ENCODE measurements at places on chromosomes 5 and 9.

GRCh38 chr5:138610918-138611677 lies 35.9 kb upstream of the HSPA9 start:
- DNase-seq: no peak

DNA sequence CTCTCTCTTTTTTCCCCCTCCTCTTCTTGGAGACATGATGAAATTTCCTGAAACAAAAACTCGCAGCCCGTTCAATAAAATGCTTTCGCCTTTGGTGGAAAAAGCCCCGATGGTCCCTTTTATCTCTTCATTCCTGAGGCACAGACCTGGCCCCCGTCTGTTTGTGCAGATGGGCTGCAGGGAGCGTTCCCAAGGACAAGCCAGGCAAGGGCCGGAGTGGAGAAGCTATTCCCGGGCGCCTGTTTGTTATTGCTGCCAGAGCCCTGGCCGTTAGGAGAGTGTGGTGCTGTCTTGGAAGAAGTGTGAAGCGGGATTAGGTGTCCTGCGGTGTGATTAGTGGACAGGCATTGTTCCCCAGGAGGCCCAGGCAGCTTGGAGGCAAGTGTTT lies 71.9 kb downstream of the SMIM23 start:
- no peak for DNase-seq

- no peak for DNase-seq
These were observed 74.2 kb upstream of the SPOCK1 start for GRCh38 chr5:137573376-137573775.

DNA sequence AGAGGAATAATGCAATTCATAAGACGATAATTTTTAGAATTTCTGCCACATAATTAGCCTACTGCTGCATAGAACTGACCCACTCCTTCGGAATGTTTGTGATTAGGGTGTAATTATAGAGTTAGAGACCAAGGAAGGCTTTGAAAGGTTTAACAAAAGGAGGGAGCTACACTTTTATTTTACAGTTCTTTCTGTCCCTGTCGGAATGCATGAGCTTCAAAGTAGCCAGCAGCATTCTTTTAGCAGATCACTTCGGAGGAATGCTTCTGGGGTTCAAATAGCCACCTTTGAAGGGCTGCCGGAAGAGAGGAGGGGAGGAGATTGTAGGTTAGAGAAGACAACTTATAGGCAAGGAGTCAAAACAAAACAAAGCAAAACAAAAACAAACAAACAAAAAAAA lies 168.1 kb downstream of the GRIA1 start:
- no peak for DNase-seq

GRCh38 chr5:13746026-13746425 lies 198.5 kb downstream of the DNAH5 start:
- DNase-seq: no peak

GRCh38 chr9:121529237-121529987 lies 29.8 kb upstream of the GGTA1 start:
- DNase-seq: no peak

DNA sequence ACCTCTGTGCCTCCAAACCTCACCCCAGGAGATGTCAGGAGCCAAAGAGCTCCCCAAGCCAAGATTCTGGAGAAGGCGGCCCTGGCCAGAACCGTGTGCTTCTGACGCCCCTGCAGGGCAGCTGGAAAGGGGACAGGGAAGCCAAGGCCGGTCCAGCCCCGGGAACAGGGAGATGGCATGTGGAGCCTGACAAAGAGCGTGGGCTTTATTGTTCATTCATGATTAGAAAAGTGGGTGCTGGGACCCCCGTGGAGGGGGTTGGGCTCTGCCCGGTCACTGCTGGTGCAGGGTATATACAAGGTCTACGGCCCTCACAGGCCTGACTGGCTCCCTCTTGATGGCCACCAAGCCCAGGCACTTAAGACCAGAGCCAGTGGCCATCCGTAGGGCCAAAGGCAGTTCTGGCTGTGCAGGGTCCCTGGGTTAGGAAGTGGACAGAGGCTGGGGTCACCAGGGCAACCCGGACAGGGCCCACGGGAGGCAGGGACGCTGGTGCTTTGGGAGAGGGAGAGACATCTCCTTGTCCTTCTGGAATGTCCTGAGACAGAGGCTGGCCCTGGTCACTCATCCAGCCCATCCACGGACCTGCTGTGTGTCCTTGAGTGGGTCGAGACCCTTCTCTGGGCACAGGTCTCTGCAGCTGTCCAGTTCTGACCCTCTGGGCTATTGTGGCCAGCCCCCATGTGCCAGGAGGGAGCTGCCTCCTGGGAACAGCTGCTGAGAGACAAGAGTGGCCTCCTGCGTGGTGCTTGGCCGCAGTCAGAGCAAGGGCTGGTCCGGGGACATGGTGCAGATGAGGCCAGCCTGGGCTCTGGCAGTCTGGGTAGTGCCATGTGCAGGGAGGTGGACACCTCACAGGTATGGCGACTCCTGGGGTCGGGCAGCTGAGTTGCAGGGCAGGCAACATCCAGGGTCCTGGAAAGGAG lies 12.5 kb downstream of the NINJ1 start:
- DNase-seq: no peak

GRCh38 chr5:154181161-154181560 lies 9.4 kb upstream of the GALNT10 start:
- DNase-seq: no peak

Data from stimulated activated CD4-positive, alpha-beta T cell treated with anti-CD3 and anti-CD28 coated beads, Interleukin-2, amount 100 ng/mL, for 4 hours (primary cell).